ENCODE measurements at places on chromosomes 3 and 15. TPM values are rescaled to one million over a fixed set of nuclear protein-coding genes. Genes with fewer than 3 reads are reported as not detected.

The HDAC11 gene
- total RNA-seq = 9.4 TPM

The ARL6IP5 gene
- 66.8 TPM for total RNA-seq

The TMEM207 gene
- not detected for total RNA-seq

The CPLX3 gene
- not detected for total RNA-seq

The INSYN1 gene
- 0.35 TPM for total RNA-seq

The MCTP2 gene
- total RNA-seq = 27.0 TPM

The MKRN2OS gene
- not detected for total RNA-seq

The CYP11A1 gene
- not detected for total RNA-seq

The ZBTB47 gene
- total RNA-seq = 3.8 TPM

The MESP2 gene
- not detected for total RNA-seq

The ZPLD1 gene
- 0.06 TPM for total RNA-seq

The CLCN2 gene
- 3.3 TPM for total RNA-seq

- DNase-seq = no peak
Observed at GRCh38 chr3:23547905-23548650, 257.7 kb upstream of the UBE2E1 start.

DNA sequence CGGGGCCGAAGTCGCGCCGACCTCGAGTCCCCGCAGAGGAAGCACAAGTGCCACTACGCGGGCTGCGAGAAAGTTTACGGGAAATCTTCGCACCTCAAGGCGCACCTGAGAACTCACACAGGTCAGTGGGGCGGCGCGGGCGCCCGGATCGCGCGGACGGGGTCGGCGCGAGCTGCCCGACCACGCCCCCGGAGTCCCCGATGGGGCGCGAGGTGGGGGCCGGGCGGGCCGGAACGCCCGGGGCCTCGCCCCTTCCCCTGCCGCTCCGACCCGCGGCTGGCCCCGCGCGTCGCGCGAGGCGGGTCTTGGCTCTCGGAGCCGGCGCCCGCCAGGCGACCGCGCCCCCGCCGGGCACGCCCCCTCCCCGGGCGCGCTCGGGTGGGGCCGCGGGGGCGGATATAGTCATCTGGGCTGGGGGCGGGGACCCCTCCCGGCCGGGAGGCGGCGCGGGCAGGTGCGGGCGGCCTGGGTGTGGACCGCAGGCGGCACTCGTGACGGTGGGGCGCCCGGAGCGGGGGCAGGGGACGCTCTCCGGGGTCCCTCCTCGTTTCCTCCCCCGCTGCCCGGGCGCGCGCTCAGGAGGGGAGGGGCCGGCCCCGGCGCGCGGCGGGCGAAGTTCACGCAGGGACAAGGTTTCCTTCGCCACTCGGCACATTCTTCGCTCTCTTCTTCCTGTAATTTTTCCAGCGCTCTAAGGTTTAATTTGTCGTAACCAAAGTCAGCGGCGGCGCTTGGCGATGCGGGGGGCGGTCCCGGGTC is 1.2 kb downstream of the KLF13 start:
- DNase-seq = no peak

GRCh38 chr3:197010556-197011351 is 18.9 kb downstream of the MELTF start:
- DNase-seq = no peak

DNA sequence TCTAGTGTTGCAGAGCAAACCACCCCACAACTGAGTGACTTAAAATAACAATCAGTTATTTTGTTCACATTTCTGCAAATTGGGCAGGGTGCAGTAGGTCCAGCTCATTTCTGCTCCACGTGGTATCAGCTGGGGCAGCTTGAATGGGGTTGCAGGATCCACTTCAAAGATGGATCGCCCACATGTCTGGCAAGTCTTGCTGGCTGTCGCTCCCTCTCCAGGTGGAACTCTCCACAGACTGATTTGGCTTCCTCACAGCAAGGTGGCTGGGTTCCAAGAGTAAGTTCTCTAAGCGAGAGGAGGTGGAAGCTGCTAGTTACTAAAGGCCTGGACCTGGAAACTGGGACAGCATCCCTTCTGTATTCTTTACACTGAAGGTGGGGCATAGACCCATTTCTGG is 213.3 kb downstream of the SLC9A9 start:
- no peak for DNase-seq

- peak; percentile 77 for DNase-seq
Observed at GRCh38 chr3:149352556-149352955, 19.1 kb upstream of the TM4SF18 start.

GRCh38 chr3:194571491-194572142 is 61.6 kb downstream of the TMEM44 start:
- no peak for DNase-seq

DNA sequence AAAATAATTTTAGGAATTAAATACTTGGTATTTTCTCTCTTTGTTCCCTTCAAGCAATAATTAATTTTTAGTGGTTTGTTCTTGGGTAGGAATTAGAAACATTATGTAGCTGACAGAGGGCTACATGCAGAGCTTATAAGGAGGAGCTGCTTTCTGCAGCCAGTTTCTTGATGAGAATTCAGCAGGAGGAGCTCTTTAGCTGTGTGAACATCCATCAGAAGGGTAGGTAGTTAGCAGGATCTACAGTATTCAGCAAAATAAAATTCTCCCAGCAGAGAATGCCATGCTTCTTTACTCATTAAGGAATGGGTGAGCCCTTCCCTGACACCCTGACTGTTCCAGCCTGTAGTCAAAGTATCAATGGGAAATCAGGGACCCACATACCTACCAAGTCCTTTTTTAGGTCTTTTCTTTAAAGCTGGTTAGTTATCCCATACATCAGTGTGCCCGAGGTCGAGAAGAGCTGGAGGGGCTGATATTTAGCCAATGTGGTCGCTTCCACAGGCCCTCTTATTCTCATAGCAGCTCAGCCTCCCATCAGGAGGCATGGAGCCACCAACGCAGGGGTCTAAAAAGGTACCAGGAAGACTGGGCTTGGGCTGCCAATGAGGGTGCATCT is 54.0 kb downstream of the KCNAB1 start:
- no peak for DNase-seq

DNA sequence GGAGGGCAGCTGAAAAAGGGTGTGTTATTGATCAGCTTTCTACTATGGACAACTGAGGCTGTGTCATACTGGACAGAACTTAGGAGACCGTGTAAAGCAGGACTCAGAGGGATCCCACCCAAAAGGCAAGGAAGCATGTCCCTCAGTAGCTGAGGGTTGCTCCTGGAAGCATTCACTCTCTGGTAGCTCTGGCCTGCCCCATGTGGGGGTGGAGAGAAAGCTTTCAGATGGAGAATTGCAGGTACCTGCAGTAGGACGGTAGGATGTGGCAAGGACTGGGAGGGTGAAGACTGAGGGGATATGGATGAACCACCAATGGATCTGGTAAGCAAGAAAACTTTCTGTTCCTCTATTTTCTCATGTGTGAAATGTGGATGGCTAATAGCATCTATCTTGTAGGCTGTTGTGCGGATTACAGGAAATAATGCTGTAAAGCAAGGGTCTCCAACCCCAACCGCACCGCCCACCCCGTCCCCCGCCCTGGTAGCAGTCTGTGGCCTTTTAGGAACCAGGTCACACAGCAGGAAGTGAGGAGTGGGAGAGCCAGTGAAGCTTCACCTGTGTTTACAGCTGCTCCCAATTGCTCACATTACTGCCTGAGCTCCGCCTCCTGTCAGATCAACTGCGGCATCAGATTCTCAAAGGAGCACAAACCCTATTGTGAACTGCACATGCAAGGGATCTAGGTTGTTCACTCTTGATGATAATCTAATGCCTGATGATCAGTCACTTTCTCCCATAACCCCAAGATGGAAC is 157.7 kb upstream of the PROK2 start:
- DNase-seq = no peak

DNA sequence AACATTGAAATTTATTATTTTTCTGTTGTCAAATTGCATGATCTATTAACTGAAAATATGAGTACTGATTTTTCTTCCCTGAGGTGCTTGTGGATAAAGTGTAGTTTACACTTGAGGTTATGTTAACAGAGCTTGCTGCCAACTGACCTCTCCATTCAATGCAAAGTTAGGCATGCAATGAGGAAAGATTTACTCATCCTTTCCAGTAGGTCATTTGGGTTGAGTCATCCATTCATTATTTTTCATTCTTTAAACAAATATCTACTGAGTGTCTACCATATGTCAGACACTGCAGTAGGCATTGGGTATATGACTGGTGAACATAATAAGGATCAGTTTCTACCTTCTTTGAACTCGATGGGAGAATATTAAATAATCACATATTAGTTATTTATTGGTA is 604.1 kb downstream of the EDEM1 start:
- peak; percentile 29 for DNase-seq

DNA sequence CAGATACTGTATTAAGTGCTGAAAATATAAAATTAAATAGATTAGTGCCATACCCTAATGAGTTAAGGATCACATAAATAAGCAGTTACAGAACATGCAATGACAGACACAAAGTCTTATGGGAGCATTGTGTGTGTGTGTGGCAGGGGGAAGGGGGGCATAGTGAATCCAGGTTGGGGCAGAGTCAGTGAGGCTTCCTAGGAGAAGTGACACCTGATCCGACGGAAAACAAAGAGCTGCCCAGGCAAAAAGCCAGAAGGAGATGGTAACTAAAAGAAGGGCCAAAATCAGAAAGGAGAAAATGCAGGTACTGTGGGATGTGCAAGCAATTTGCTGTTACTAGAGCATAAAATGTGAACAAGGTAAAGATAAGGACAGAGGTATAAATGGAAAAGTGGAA is 80.1 kb upstream of the CHRM5 start:
- no peak for DNase-seq

GRCh38 chr15:43278869-43279268 is 12.1 kb upstream of the TGM5 start:
- no peak for DNase-seq

- no peak for DNase-seq
Observed at GRCh38 chr3:20352546-20353179, 166.7 kb upstream of the SGO1 start.

- DNase-seq = no peak
Observed at GRCh38 chr3:157086060-157086750, 73.7 kb downstream of the CCNL1 start.

DNA sequence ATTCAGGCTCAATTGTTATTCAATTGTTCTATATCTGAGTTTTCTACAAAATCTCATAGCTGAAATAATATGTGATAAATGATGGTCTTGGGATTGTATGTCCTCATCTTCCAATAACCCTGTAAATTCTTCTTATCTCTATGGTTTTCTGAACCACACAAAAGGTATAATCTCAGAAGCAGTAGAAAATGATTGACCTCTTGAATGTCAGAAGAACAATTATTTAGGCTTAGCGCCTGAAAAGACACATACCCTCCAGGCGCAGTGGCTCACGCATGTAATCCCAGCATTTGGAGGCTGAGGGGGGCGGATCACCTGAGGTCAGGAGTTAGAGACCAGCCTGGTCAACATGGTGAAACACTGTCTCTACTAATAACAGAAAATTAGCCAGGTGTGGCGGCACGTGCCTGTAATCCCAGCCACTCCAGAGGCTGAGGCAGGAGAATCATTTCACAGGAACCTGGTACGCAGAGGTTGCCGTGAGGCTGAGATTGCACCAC is 288.0 kb upstream of the TBC1D5 start:
- DNase-seq = no peak

DNA sequence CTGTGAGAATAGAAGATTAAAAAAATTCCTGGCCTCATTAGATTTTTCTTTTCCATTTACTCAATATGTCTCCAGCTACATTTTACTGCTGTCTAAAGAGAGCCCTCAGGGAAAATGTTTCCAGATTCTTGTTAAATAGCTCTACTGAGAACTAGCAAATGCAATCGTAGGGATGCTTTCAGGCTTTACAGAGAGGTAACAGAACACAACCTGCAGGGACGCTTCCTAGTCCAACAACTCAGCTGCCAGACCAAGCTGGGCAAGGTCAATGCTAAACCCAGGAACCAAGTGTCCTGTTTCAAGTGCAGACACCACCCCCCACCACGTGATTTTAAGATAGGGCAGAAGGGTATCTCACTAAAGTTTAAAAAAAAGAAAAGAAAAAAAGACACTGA is 25.2 kb downstream of the ARHGEF3 start:
- no peak for DNase-seq

GRCh38 chr15:46312133-46312740 is 677.4 kb downstream of the SQOR start:
- peak; percentile 58 for DNase-seq

DNA sequence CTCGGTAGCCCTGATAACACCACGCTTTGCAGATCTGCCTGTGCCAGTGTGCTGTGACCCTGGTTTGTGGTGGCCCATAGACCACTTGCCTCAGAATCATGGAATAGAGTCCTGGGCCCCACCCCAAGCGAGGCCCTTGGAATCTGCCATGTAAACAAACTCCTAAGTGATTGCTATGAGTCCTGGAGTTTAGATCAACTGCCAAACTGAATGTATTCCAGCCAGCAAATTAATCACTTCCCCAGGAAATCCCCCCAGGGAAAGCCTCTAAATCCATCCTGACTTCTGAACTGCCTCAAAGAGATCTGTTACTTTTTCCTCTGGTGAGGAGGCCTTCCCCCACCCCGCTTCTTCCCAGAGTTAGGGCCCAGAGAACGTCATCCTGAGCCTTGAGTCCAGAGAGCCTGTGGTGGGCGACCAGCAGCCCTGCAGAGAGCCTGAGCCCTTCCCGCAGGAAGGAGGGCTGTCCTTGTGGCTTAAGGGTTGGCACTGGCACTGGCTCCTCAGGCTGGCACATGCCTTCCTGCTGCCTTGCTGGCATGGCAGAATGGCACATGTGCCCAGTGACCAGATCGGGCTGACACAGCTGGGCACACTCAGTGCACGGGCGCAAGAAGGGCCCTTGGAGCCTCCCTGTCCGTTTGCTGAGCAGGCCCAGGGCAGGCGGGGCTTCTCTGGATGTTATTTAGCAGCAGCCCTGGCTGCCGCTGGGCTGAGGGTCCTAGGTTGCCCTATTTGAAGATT is 50.6 kb upstream of the PLXNA1 start:
- DNase-seq = peak; percentile 54

DNA sequence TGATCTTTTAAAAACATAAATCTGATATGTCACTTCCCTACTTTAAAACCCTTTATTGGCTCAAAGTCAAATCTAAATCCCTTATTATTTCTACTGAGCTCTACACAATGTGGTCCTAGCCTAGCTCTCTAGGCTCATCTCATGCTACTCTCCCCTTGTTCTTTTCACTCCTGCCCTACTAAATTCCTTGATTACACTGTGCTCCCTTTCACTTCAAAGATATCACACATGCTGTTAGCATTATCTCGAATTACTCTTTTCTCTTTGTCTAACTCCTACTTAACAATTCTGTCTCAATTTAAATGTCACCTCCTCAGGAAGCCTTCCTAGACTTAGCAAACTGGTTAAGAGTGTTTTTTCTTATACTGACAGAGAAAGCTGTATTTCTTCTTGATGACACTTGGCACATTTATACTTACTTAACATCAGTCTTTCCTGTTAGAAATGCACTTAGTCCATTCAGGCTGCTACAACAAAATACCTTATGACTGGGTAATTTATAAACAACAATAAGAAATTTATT is 102.0 kb downstream of the SCAPER start:
- DNase-seq = no peak

DNA sequence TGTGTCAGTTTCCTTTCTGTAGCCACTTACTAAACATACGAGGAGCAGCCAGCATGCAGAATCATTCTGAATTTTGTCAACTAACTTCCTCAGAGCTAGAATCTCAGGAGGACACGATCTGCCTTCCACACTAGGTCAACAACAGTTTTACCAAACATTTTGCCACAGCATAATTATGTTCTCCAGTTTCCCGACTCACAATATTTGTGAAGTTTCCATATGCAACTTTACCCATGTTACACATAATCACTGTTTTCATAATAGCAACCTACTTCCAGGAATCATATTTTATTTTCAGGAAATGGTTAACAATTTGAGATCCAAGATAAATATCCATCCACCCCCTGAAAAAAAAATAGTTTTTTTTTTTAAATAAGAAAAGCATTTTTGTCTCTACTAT is 595.0 kb downstream of the PYDC2 start:
- DNase-seq = no peak
